Right atrium auricular region (tissue), 2 donors: ENCODE measurements at places on chromosomes 11 and 22. TPM values are rescaled to one million over a fixed set of nuclear protein-coding genes. Genes with fewer than 3 reads are reported as not detected.

- no peak overlapping the region for H3K4me3 ChIP-seq
- H3K27ac ChIP-seq = no peak overlapping the region
- no peaks in the 10 kb centered on the region for H3K36me3 ChIP-seq
- H3K27me3 ChIP-seq = no peaks in the 10 kb centered on the region
These were observed 9.1 kb upstream of the GLYATL1B start for GRCh38 chr11:59076876-59077571.

- no peak overlapping the region for H3K4me3 ChIP-seq
- no peaks in the 10 kb centered on the region for H3K27me3 ChIP-seq
- H3K36me3 ChIP-seq = no peaks in the 10 kb centered on the region
- H3K4me1 ChIP-seq = peaks cover 16% of the 10 kb centered on the region
- H3K27ac ChIP-seq = no peak overlapping the region
These were observed 31.6 kb upstream of the ZBTB16 start for GRCh38 chr11:114027926-114028325.

GRCh38 chr11:72430741-72431570 is 3.4 kb downstream of the CLPB start:
- no peak overlapping the region for H3K27ac ChIP-seq
- H3K36me3 ChIP-seq = peaks cover 19% of the 10 kb centered on the region
- no peak overlapping the region for H3K4me3 ChIP-seq

DNA sequence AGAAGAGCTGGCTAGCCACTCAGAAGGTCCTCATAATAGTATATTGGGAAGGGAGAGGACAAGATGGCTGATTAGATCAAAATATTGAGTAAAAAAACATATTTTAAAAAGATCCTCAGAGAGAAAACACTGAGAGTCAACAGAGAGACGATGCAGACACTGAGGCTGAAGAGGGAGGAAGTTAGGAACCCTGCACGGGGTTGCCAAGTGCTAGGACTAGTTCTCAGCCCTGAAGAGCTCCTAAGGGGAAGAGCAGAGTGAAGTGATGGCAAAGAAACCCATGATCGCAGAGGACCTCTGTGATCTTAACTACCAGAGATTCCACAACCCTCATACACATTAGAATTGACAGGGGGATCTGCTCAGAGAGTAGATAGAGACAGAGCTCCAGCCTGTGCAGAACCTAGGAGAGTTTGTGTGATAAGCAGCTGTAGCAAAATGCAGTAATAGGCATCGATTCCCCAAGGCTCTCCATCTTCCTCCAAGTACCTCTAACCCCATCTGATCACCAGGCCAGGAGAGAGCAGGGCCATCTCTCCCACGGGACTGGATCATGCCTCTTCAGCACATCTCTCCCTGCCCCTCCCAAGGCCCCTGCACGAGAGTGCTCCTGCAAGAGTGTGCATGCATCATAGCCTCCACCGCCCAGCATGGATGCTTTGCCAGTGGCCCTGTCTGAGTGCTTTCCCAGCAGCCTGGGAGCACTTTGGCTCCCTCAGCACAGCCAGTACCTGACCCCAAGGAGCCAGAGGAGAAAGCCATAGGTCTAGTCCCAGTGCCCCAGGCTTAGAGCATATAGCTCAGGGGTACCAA is 41.2 kb upstream of the ARL14EP start:
- H3K27me3 ChIP-seq = no peaks in the 10 kb centered on the region
- no peak for DNase-seq
- no peak overlapping the region for H3K4me3 ChIP-seq
- H3K27ac ChIP-seq = no peak overlapping the region
- no peaks in the 10 kb centered on the region for H3K36me3 ChIP-seq
- no peaks in the 10 kb centered on the region for H3K4me1 ChIP-seq

DNA sequence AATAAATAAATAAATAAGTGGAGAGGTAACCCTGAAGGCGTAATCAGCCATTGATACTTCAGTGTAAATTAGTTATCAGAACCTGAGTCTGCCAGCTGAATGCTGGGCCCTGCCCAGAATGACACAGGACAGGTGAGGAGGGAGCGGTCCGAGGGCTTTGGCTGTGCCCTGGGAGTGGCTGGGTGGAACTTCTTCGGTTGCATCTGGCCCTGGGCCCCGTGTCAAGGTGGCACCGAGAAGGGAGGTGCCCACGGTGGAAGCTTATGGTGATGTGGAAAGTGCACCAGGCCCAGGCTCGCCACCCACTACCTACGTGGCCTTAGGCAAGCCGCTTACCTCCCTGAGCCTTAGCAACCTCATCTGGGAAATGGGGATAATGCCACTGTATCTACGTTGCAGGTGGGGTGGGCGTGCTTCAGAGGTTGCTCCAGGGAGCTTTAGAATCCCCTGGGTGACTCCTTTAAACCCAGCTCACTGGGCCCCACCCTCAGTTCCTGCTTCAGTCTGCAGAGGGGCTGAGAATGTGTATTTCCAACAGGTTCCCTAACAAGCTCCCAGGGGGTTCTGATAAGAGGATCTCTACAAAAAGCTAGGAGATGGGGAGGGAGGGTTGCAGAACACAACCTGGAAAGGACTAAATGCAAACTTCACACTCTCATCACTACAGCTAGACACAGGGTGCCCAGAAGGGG is 38.8 kb downstream of the TXN2 start:
- H3K36me3 ChIP-seq = no peaks in the 10 kb centered on the region
- H3K4me1 ChIP-seq = no peaks in the 10 kb centered on the region
- no peak overlapping the region for H3K4me3 ChIP-seq
- no peak for DNase-seq
- H3K27me3 ChIP-seq = no peaks in the 10 kb centered on the region

- no peaks in the 10 kb centered on the region for H3K4me1 ChIP-seq
- no peak overlapping the region for H3K27ac ChIP-seq
- no peaks in the 10 kb centered on the region for H3K27me3 ChIP-seq
- H3K36me3 ChIP-seq = no peaks in the 10 kb centered on the region
These were observed 216.1 kb upstream of the NTM start for GRCh38 chr11:131154351-131154750.

DNA sequence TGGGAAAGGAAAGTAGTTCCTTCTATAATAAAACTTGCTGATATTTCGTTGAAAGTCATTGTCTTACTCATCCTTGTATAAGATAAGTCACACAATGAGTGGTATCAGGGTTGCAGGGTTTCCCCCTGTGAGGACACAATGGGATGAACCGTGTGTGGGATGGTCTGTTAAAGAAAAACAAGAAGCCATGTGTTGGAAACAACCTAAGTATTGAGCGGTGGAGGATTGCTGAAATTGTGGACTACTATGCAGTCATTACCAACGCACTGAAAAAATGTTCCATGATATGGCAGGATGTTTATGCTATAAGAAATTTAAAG is 28.6 kb downstream of the PTPRJ start:
- no peaks in the 10 kb centered on the region for H3K36me3 ChIP-seq
- no peak overlapping the region for H3K27ac ChIP-seq
- H3K27me3 ChIP-seq = no peaks in the 10 kb centered on the region
- no peak for DNase-seq
- H3K4me3 ChIP-seq = no peak overlapping the region

- H3K4me1 ChIP-seq = no peaks in the 10 kb centered on the region
- no peaks in the 10 kb centered on the region for H3K27me3 ChIP-seq
- H3K4me3 ChIP-seq = no peak overlapping the region
- H3K36me3 ChIP-seq = no peaks in the 10 kb centered on the region
- no peak for DNase-seq
These were observed 673.3 kb downstream of the CNTN5 start for GRCh38 chr11:99693941-99694492.

GRCh38 chr11:45647329-45647728 is 18.1 kb downstream of the CHST1 start:
- H3K27me3 ChIP-seq = no peaks in the 10 kb centered on the region
- H3K36me3 ChIP-seq = no peaks in the 10 kb centered on the region
- no peak for DNase-seq
- H3K4me3 ChIP-seq = no peak overlapping the region
- no peak overlapping the region for H3K27ac ChIP-seq

- H3K4me3 ChIP-seq = no peak overlapping the region
- H3K27me3 ChIP-seq = no peaks in the 10 kb centered on the region
- H3K36me3 ChIP-seq = no peaks in the 10 kb centered on the region
- no peak overlapping the region for H3K27ac ChIP-seq
These were observed 15.6 kb upstream of the ARHGAP42 start for GRCh38 chr11:100671471-100671870.

GRCh38 chr11:15493921-15494620 is 379.3 kb downstream of the INSC start:
- no peaks in the 10 kb centered on the region for H3K27me3 ChIP-seq
- H3K36me3 ChIP-seq = no peaks in the 10 kb centered on the region
- H3K27ac ChIP-seq = no peak overlapping the region
- H3K4me3 ChIP-seq = no peak overlapping the region
- no peak for DNase-seq
- no peaks in the 10 kb centered on the region for H3K4me1 ChIP-seq

GRCh38 chr11:120501976-120502755 is 9.4 kb upstream of the GRIK4 start:
- H3K4me3 ChIP-seq = no peak overlapping the region
- H3K27ac ChIP-seq = no peak overlapping the region
- peaks cover 3% of the 10 kb centered on the region for H3K27me3 ChIP-seq
- no peak for DNase-seq
- H3K4me1 ChIP-seq = no peaks in the 10 kb centered on the region

DNA sequence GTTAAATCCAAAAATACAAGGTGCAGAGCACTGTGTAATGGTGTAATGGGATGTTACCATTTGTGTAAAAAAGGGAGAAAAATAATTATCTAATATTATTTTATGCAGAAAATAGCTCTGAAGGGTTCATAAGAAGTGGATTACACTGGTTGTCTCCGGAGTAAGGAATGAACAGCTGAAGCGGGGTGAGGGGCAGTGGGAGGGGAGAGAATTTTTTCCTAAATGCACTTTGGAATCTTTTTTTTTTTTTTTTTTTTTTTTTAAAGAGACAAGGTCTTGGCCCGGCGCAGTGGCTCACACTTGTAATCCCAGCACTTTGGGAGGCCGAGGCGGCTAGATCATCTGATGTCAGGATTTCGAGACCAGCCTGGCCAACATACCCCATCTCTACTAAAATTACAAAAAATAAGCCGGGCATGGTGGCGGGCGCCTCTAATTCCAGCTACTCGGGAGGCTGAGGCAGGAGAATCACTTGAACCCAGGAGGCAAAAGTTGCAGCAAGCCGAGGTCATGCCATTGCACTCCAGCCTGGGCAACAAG is 6.8 kb upstream of the POLR3H start:
- DNase-seq = no peak
- H3K27ac ChIP-seq = no peak overlapping the region
- no peak overlapping the region for H3K4me3 ChIP-seq
- no peaks in the 10 kb centered on the region for H3K36me3 ChIP-seq

GRCh38 chr11:130234315-130234714 is 74.7 kb downstream of the ST14 start:
- DNase-seq = no peak
- H3K27ac ChIP-seq = no peak overlapping the region
- H3K4me3 ChIP-seq = no peak overlapping the region
- H3K36me3 ChIP-seq = peaks cover 26% of the 10 kb centered on the region

DNA sequence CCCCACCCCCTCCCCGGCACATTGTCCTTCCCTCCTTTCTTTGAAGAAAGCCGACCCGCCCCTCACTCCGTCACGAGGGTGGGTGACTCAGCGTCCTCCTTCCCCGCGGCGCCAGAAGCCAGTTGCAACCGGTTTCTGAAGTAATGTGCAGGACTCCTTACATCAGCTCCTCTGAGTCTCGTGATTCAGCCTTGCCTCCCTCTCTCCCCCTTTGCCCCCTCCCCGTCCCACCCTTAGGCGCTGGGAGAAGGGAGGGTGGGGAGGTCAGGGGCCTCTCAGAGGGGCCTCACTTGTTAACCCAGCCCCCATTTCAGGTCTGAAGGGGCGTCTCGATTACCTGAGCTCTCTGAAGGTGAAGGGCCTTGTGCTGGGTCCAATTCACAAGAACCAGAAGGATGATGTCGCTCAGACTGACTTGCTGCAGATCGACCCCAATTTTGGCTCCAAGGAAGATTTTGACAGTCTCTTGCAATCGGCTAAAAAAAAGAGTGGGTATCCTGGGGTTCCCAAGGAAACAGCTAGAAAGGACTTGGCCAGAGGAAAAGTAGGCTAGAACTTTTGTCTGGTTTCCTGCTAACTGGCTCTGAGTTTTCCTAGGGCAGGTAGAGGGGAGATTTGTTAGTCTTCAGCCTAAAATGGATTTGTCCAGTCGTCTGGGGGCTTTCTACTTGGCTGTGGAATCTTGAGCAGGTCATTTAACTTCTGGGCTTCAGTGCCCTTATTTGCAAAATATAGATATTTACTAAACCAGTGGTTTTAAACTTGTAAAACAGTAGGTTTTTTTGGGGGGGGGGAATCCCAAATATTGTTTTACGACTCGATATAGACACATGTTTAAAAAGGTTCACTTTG is 1.1 kb downstream of the SLC3A2 start:
- H3K27ac ChIP-seq = peak overlapping the region; percentile 100
- H3K27me3 ChIP-seq = no peaks in the 10 kb centered on the region
- H3K36me3 ChIP-seq = peaks cover 45% of the 10 kb centered on the region
- DNase-seq = peak; percentile 98
- peaks cover 46% of the 10 kb centered on the region for H3K4me1 ChIP-seq

DNA sequence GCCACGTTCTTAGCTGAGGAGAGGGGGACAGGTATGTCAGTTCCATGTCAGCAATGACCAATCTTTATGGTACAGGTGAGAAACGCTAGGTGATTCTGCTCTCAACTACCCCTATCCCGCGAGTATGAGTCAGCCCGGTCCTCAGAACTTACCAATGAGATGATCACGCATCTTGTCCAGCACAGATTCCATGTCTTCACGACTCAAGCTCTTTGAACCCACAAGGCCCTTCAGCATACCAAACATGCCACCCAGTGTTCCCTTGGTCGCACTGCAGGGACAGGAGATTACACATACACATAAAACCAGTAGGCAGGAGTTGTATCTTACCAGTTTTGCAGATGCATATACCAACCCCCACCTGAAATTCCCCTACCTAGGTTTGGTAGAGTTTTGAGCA is 2.9 kb downstream of the SRPRA start:
- peaks cover 62% of the 10 kb centered on the region for H3K36me3 ChIP-seq
- H3K27me3 ChIP-seq = no peaks in the 10 kb centered on the region
- no peak overlapping the region for H3K27ac ChIP-seq
- no peak overlapping the region for H3K4me3 ChIP-seq

DNA sequence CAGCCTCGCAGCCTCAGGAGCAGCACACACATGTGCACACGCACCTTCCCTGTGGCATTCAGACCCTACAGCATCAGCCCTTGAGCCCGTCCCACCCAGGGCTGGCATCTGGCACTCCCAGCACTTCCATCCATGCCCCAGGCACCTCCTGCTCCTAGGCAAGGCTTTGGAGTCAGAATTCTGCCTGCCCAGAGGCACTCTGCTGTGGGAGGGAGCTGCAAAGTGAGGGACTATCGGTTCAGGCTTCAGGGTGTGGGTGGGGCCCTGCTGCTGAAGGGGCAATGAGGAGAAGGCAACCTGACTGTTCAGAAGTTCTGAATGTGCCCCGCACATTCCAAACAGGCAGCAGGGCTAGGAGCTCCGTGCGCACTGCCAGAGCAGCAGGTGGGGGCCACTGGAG is 39.7 kb downstream of the NECTIN1 start:
- H3K4me3 ChIP-seq = no peak overlapping the region
- H3K36me3 ChIP-seq = no peaks in the 10 kb centered on the region
- no peaks in the 10 kb centered on the region for H3K27me3 ChIP-seq
- DNase-seq = no peak
- H3K27ac ChIP-seq = no peak overlapping the region

Gene NUDT8
- 78.6 TPM for total RNA-seq

Gene TP53I11
- total RNA-seq = 89.0 TPM

Gene OR52A1
- not detected for total RNA-seq

Gene PPME1
- total RNA-seq = 30.1 TPM

Gene CHADL
- total RNA-seq = 16.1 TPM

Gene KCTD14
- total RNA-seq = 3.6 TPM

Gene TMEM151A
- total RNA-seq = 1.4 TPM

Gene NEFH
- total RNA-seq = 0.28 TPM

Gene SOX10
- 7.0 TPM for total RNA-seq

Gene CRYAB
- total RNA-seq = 3,608 TPM

Gene LRRN4CL
- 1.5 TPM for total RNA-seq

Gene SCN3B
- 0.70 TPM for total RNA-seq

Gene DDI1
- total RNA-seq = not detected
